AG09319 (cell line): ENCODE measurements at places on chromosomes 2 and 18.

DNA sequence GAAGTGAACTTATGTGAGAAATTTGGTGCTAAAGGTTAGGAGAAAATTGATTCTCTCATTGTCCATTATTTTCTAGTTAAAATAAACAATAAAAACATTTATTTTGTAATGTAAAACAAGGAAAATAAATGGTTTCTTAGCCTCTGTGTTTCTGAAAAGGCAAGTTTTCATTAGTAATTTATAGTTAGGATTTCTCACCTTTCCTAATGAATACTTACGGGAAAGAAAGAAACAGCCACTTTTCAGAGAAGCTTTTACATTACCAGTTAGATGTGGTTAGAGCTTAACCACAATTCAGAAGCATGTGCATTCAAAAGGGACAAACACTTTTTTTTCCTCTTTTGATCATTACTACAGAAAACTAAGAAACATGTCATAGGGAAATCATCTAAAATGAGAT, 18.8 kb downstream of the NEMP2 start:
- no peak for DNase-seq

GRCh38 chr2:39913648-39914461, 134.8 kb upstream of the THUMPD2 start:
- DNase-seq = peak; percentile 55

GRCh38 chr2:202588647-202589581, 45.9 kb upstream of the FAM117B start:
- peak; percentile 23 for DNase-seq

GRCh38 chr18:44325903-44326635, 354.6 kb upstream of the SETBP1 start:
- peak; percentile 48 for DNase-seq

GRCh38 chr2:38146907-38147307, 71.0 kb upstream of the CYP1B1 start:
- peak; percentile 90 for DNase-seq

- DNase-seq = no peak
Observed at GRCh38 chr18:61596296-61596695, 263.1 kb downstream of the CDH20 start.

GRCh38 chr2:73359915-73360697, 25.5 kb upstream of the ALMS1 start:
- DNase-seq = no peak

DNA sequence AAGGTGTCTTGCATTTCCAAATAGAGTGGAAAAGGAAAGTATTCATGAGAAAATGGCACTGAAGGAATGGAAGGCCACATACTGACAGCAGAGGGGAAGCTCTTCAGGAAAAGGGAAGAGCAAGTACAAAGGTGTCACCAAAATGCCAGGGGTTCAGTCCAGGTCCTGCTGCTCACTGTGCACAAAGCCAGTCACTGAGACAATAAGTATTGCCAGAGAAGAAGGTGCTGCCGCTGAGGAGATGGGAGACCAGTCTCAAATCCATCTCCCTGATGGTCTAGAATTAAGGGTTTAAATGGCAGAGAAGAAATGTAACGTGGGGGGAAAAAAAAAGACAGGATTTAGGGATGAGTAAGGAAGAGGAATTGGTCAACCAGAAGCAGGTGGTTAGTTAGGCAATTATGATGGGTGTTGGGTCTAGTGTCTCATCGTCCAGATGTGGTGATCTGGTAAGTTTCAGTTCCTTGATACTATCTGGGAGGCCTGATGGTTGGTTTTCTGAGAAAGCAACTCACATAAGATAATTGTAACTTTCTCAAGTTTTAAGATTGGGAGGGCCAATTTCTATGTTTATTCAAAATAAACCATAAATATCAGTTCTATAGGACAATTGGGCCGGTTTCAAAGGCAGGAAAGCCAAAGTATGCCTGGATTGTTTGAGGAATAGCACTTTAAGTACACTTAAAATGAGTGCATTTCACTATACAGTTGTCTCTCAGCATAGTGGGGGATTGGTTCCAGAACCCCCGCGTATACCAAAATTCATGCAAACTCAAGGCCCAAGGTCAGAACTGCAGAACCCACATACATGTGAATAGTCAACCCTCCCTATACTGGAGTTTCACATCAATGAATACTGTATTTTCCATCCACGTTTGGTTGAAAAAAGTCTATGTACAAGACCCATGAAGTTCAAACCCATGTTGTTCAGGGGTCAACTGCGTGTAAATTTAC, 109.1 kb upstream of the DNAJC10 start:
- no peak for DNase-seq

DNA sequence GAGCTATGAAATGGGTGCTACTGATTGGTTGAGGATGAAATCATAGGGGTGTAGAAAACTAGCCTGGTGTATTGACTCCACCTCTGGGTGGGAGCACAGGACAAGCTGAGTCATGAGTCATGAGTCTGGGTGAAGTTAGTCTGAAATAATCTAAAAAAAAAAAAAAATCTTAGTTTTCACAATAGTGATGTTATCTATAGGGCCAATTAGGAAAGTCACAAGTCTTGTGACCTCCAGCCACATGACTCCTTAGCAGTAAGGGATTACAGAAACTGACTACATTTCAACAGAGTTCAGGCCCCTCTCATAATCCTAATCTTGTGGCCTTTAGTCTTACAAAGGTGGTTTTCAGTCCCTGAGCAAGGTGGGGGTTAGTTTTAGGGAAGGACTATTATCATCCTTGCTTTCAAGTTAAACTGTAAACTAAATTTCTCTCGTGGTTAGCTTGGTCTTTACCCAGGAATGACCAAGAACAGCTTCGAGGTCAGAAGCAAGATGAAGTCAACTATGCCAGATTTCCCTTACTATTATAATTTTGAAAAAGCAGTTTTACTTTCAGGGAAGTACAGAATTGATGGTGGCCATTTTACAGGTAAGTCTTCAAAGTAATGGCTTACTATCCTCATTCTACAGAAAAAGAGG, 338.0 kb upstream of the GYPC start:
- no peak for DNase-seq

GRCh38 chr2:159455330-159455918, 160.9 kb downstream of the BAZ2B start:
- no peak for DNase-seq

DNA sequence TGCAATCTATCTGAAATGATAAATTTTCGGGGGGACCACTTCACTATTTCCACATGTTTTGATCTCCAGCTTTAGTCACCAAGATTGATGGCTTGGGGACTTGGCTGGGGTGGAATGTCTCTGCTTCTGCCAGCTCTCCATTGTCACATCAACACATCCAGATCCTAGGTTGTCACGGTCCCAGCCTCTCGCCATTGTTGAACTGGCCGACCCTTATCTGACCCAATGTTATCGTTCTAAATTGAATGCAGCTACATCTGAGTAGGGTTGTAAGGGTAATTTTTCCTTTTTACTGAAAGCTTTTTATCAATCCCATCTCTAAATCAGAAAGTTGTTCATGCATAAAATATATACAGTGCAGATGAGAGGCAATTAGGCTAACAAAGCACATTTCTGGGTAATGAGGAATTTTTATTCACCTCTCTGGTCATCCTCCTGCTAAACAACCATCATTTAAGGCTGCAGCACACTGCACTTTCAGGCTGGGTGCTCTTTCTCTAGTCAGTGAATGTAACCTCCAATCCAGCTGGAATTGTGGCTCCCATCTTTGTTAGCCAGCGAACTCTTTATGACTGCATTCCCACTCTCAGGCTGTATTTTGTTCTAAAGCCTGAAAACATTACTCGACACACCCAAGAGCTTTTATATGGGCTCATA, 128.2 kb downstream of the COL4A4 start:
- DNase-seq = no peak

- no peak for DNase-seq
Observed at GRCh38 chr2:36683002-36683401, 13.5 kb upstream of the VIT start.

- DNase-seq = no peak
Observed at GRCh38 chr18:35095983-35096676, 54.9 kb downstream of the MAPRE2 start.

- DNase-seq = no peak
Observed at GRCh38 chr2:54103454-54104314, 11.7 kb upstream of the ACYP2 start.

- no peak for DNase-seq
Observed at GRCh38 chr2:108111936-108112335, 125.6 kb downstream of the SLC5A7 start.

DNA sequence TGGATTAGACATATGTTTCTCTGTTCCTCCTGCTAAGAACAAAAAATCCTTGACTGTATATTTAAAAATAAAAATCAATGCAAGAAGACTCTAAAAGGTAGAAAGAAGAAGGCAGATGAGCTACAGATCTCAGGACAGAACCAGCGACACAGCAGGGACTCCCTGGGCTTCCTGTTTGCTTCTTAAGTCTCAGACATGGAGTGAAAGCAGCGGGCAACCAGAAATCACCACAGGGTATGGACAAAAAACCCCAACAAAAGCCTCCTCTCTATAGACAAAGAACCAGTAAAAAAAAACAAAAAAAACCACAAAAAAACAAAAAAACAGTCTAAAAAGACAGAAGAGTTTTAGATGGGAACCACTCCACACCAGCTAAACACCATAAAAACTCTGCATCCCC, 971.0 kb upstream of the GYPC start:
- no peak for DNase-seq

DNA sequence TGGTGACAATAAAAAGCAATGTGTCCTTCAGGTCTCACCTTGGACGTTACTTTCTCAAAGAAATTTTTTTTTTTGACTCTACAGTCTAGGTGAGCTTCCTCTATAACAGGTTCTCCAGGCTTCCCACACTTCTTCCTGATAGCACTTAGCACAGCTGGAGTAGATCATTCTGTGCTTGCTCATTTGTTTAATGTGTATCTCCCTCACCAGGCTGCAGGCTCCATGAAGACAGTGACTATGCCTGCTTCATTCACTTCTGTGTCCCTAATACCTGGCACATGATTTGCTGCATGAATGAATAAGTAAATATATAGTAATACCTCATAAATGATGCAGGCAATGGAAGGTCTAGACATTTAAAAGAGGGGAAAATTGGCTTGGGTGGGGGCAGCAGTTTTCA, 109.9 kb upstream of the CD302 start:
- DNase-seq = no peak

DNA sequence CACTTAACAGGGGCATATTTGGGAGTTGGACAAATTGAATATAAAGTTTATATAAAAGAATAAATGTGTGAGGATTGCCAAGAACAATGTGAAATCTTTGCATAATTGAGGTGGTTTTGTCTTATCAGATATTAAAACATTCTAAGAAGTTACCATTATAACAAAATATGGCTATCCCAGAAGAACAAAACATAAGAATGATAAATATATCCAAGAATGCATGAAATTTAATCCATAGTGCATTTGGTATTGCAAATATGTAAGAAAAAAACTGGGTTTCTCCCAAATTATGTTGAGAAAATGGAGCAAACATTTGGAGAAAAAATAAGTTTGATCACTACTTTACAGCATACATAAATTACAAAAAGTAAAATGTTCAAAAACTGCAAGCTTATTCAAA, 562.4 kb downstream of the RNF144A start:
- no peak for DNase-seq

- no peak for DNase-seq
Observed at GRCh38 chr2:59701271-59701994, 852.0 kb downstream of the BCL11A start.

- peak; percentile 38 for DNase-seq
Observed at GRCh38 chr2:222690564-222691200, 19.2 kb downstream of the MOGAT1 start.

GRCh38 chr2:221716426-221717303, 144.6 kb upstream of the EPHA4 start:
- no peak for DNase-seq

- no peak for DNase-seq
Observed at GRCh38 chr2:109209412-109209811, 80.4 kb downstream of the SH3RF3 start.

DNA sequence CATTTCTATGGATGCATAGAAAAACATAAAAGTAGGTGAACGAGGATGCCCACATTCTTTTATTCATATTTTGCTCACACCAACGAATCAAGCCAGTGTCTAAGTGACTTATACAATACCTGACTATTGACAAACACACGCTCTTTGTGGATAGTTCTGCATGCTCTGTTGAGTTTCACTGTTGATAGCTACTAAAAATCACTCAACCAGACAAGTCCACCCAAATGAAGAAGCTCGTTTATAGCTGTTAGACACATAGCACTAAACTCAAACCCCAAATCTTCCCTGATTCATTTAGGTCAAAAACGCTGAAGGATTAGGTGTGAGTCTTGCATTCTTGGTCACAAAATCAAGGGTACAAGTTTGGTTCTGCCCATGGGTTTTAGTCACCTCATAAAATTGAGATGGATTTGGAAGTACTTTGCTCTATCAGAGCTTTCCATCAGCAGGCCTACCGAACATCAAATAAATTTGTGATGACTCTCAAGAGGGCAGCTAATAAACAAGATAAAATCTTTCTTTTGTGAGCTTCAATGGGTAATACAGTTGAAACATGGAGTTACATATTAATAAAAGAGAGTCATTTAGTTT, 92.7 kb upstream of the ETAA1 start:
- no peak for DNase-seq

DNA sequence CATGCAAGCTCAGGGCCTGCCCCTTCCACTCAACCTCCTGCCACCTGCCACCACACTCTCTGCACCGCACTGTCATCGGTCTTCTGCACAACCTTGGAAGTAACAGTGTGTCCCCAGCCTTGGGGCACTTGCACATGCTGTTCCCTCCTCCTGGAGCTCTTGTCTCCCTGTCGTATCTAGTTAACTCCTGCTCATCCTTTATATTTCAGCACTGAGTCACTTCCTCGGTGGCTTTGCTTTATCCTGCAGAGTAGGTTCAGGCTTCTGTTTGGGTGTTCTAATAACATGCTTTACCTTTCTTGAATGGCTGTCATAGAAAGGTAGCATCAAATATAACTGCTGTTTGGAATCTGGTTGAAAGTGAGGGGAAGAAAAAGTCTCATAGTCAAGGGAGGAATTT, 25.3 kb downstream of the PAX8 start:
- no peak for DNase-seq

DNA sequence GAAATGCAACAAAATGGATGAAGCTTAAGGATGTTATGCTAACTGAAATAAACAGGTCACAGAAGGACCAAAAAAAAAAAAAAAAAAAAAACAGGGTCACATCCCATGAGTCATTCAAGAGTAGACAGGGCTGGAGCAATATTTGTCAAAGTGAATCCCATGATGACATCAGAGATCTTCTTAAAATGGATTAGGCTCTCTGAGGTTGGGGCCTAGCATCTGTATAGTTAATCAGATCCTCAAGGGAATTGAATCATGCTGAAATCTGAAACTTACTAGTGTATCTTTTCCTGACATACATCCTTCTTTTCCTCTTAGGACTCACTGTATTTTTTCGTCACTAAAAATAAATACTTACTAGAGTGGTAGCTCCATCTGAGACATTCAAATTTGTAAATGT, 380.6 kb upstream of the NXPH2 start:
- no peak for DNase-seq

- DNase-seq = no peak
Observed at GRCh38 chr2:182301093-182301492, 125.7 kb downstream of the PDE1A start.
